ENCODE measurements at places on chromosomes 6 and 20.

DNA sequence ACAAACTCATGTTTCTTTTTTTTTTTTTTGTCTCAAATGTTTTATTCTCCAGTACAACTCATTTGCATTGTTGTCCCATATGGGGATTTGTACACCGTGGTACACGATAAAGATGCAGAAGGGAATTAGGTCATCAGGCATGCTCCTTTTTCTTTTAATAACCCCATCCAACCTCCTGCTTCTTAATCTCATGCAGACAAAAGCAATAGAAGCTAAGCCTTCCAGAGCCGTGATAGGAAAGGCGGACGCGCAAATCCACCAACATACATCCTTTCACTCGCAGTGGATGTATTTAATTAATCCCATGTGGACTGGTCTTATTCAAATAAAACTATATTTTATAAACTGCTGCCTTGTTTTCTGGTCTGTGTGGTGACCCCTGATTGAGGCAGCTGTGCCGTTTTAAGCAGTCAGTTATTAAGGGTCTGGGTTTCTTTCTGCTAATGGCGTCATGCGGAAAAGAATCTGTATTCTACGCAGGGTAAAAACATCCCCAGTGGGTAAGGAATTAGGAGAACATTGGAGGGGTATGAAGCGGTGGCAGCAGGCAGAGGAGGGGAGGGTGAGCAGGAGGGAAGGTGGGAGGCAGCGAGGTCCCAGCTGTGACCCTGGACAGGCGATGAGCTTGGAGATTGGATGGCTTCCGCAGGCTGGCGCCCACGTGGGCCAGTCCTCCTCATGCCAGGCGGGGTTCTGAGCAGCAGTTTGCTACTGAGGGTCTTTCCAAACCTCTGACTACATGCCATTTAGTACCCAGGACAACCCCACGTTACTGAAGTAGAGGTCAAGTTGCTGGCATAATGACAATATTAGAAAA, 172.8 kb downstream of the LINC00237 start:
- DNase-seq: no peak

GRCh38 chr6:36815962-36816735, 23.1 kb downstream of the CPNE5 start:
- no peak for DNase-seq

GRCh38 chr6:148240461-148240840, 102.2 kb upstream of the SASH1 start:
- DNase-seq: peak; percentile 57

- peak; percentile 64 for DNase-seq
These were observed 115.9 kb downstream of the CD24 start for GRCh38 chr6:106858653-106859092.

- no peak for DNase-seq
These were observed 182.8 kb downstream of the GRM1 start for GRCh38 chr6:146211646-146212045.

- peak; percentile 71 for DNase-seq
These were observed 28.4 kb downstream of the TFEB start for GRCh38 chr6:41706876-41707564.

DNA sequence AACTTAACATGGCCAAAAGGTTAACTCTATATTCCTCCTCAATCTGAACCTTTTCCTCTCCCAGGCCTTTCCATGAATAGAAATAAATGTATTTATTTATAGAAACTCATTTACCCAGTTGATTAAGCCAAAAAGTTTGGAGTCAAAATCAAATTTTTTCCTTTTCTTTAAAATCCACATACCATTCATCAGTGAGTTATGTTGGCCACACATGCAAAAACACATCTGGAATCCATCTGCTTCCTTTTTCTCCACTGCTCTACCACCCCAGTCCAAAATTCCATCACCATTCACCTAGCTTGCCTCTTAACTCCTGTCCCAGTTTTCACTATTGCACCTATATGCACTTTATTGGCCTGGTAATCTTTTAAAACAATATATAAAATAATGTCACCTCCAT, 62.4 kb upstream of the TMEM200A start:
- peak; percentile 21 for DNase-seq

DNA sequence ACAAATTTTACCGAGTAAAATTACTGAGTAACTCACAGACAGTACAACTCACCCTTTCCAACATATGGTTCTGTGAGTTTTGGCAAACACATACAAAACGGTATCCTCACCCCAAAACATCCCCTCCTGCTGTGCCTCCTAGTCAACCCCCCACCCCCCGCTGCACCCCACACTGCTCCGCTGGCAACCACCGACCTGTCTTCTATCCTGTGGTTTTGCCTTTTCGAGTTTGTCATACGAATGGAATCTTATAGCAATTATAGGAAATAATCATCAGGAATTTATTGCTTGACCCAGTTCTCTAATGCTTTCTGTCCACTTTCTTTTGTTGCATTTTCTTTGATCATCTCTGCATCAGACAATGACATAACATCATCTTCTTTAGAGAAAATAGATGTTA, 312.3 kb downstream of the KIF16B start:
- DNase-seq: no peak

- no peak for DNase-seq
These were observed 1152.0 kb downstream of the HACE1 start for GRCh38 chr6:103707596-103708325.

GRCh38 chr6:143000811-143001210, 55.8 kb upstream of the HIVEP2 start:
- no peak for DNase-seq

DNA sequence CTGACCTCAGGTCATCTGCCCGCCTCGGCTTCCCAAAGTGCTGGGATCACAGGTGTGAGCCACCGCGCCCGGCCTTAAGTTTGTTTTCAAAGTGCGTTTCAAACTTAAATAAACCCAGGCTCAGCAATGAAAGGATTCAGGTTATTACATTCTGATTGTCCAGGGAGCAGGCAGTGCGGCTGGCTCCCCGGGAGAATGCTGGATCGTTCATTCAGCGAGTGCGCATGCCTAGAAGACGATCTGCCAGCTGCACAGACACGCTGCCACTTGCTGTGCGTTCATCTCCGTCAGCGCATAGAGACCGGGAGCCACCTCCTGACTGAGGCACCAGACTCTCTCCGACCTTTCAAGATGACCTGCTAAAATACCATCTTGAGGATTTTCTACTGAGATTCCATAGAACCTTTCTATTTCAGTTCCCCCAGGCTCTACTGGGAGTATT, 163.9 kb upstream of the ZNF217 start:
- no peak for DNase-seq

DNA sequence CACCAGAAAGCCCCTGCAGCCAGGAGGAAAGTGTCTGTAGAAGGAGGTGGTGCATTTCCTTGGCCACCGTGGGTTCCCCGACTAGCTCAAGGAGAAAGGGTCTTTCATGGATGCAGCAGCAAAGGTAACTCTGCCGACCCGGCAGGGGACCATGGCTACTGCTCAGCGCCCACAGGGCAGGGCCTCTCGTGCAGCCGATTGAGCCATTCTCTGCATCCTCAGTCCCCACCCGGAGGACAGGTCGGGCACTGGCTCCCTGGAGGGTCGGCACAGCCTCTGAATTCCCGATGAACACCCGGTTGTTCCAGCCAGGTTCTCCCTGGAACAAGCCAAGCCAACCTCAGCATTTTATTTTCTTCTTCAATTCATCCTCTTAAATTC, 24.1 kb upstream of the FOXC1 start:
- DNase-seq: no peak

DNA sequence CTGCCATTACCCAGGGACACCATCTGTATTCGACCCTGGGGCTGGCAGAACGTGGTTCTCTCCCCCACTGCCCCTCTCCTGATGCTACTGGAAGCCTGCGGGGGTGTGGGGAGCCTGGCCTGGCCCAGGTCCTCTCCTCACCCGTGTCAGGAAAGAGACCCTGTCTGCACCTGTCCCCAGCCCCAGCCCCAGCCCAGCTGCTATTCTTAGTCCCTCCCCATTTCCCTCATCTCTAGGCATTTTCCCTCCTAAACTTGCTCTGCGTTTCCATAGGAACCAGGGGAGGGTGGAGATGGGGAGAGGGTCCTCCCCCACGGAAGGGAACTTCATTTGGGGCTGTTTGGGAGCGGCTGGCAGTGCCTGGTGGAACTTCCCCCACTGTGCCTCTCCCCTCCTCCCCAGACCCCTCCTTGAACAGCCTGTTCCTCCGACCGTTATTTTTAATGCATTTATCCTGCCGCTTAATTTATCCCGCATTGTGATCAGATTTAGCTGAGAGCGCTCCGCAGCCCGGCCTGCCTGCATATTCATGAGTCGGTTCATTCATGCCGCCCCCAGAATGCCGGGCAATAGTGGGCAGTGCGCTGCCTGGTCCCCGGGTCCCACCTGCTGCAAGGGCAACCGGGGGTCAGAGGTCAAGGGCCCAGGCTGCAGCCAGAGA, 31.8 kb upstream of the DLGAP4 start:
- no peak for DNase-seq

GRCh38 chr6:3808759-3809514, 40.2 kb upstream of the FAM50B start:
- peak; percentile 84 for DNase-seq

DNA sequence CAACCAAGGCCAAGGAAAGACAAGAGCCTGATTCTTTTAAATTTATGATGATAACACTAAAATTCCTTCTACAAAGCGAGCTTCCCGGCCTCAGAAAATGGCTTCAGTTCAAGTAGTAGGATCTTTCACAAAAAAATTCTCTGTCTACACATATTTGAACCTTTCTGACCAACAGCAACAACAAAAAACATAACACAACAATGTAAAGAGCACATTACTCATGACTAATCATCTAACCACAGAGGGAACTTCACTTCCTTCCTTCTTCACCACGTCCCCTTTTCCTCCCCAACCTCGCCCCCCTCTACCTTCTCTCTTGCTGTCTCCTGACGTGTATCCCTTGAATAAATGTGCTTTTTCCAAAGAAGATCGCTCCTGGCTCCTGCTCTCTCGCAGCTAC, 228.2 kb downstream of the MYLK4 start:
- no peak for DNase-seq

DNA sequence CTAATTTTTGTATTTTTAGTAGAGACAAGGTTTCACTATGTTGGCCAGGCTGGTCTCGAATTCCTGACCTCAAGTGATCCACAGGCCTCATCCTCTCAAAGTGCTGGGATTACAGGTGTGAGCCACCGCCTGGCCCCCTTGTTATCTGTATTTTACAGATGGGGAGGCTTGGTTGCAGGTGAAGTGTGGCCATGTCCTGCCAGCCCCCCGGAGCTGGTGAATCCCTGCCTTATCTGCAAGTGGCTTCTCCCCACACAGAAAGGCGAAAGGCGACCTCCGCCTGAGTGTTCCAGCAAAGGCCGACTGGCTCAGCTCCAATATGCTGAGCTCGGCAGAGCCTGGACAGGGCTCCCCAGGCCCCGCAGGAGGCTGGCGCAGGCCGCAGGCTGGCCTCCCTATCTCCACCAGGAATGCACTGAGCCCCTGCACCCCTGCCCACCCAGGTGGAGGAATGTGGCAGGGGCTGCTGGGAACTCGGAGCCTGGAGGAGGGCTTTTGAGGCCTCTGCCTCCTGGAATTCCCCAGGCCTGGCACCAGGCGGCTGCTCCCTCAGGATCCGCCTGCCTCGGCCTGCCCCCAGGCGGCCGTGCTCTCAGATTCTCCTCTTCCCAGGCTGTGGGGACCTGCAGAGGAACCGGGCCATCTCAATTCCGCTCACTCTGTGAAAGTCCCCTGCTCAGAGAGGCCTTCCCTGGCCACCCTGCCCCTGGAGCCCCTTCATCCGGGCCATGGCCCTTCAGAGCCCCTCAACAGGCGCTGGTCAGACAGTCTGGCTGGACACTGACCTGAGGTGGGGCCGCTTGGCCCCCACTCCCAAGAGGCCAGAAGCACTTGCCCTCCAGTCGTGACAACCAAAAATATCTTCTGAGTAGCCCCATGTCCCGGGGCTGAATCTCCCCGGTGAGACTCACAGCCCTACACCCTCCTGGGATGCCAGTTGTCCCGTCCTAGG, 9.3 kb upstream of the LAMA5 start:
- DNase-seq: peak; percentile 91

DNA sequence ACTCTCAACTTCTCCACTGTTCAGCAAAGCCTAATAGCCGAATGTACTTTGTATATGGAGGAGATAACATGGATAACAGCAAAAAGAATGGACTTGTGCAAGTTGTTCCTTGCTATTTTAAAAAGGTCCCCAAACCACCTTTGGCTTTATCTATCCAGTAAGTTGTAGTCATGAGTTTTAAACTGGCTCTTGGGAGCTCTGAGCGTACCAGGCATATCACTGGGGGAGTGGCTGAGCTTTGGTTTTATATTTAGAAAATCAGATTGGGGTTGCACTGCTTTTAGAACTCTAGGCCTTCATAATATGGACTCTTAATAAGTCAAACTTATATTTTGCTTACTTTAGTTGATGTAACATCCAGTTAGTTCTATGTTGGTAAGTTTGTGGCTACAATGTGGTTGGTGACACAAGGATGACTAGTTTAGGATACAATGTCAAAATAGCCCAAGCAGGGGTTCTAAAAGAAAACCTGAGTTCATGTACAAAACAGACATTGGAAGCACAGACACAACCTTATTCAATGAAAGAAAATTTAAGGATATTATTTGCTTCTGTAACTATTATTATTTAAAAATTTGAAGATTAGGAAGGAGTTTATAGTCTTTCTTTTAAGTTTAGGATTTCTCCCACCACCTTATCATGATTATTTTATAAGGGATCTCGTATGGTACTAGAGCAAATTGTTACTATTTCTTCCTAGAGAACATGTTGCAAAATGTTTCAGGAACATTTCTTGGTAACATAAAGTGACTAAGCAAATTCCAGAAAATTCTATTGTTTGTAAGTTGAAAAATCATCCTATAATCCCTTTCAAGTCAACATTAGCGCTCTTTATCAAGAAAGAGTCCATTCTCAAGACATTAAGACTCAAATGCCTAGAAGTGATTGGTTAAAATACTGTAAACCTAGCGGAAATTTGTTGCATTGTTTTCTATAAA, 165.8 kb upstream of the SUPT3H start:
- peak; percentile 53 for DNase-seq

GRCh38 chr20:37711001-37711400, 17.2 kb downstream of the CTNNBL1 start:
- DNase-seq: no peak

DNA sequence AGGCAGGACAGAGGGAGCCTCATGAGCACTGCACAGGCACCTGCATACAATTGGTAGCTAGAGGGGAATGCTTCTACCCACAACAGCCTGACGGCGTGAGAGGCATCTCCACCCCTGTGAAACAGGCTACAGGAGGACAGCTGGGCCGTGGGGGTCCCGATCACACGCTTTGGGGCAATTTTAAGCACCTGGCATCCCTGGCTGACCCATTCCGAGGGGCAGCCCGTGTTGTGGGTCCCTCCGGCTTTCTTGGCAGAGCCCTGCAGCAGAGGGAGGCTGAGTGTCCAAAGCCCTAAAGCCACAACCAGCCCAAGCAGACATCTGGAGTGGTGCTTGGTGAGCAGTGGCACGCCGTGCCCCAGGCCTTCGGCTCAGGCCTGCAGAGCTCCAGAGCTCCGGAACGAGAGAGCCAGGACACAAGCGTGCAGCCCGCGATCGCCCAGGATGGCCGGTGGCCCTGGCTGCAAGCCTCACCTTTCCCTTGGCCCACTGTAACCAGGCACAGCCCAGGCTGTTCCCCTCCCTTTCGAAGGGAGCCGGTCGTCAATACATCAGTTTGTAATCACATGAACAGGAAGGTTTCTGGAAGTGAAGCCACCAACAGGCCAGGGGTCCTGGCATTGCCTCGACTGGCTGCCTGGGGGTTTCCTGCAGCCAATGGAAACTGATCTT, 81.4 kb downstream of the DLL1 start:
- no peak for DNase-seq
